Psoas muscle (tissue), 8 donors: ENCODE measurements at places on chromosomes 2 and 18. TPM values are rescaled to one million over a fixed set of nuclear protein-coding genes. Genes with fewer than 3 reads are reported as not detected.

DNA sequence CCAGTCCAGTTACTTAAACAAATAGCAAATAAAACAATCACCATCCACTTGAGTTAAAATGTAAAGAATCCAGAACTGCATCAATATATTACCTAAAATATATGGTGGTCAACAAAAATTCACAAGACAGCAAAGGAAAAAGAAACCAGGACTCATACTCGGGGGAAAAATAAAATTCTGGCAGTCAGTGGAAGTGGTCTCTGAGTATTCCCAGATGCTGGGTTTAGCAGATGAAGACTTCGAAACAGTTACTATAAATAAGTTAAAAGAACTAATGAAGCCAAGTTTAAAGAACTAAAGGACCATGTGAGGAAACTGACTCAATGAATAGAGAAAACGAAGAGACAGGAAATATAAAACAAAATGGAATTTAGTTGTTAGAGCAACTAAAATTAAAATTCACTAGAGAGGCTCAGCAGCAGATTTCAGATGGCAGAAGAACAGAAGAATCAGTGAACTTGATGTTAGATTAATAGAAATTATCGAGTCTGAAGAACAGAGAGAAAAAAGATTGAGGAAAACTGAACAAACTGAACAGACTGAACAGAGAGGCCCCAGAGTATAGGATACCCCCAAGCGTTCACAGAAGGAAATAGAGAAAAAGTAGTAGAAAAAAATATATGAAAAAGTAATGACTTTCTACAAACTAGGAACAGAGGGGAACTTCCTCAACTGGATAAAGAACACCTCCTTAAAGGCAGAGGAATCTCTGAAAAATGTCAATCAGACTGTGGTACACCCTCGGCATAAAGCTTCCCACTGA is 27.9 kb downstream of the MGAT4A start:
- no peak for DNase-seq

DNA sequence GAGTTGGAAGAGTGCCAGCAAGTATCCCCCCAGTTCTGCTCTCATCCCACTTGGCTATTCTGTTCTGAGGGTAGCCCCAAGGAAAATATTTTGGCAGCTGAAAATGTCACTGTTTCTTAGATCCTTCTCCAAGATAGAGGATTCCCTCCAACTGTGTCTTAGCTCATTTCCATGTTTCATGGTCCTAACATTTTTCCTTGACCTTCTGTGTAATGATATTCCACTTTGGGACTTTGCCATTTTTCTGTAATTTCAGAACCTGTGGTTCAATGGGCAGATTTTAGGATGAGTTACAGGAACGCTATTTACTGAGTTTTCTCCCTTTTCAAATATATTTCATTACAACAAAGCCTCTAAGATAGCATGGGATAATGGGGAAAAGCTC is 34.7 kb downstream of the NHEJ1 start:
- no peak for DNase-seq

GRCh38 chr2:78035804-78036203 is 513.6 kb upstream of the LRRTM4 start:
- no peak for DNase-seq

DNA sequence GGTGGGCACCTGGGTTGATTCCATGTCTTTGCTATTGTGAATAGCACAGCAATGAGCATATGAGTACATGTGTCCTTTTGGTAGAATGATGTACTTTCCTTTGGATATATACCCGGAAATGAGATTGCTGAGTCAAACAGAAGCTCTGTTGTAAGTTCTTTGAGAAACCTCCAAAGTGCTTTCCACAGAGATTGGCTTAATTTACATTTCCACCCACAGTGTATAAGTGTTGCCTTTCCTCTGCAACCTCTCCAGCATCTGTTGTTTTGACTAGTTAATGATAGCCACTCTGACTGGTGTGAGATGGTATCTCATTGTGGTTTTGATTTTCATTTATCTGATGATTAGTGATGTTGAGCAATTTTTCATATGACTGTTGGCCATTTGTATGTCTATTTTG is 194.8 kb downstream of the ZNF804A start:
- no peak for DNase-seq

- no peak for DNase-seq
Measured at GRCh38 chr2:168929031-168929430, 27.9 kb downstream of the G6PC2 start.

- no peak for DNase-seq
Measured at GRCh38 chr2:14631406-14632040, 994 bp upstream of the LRATD1 start.

DNA sequence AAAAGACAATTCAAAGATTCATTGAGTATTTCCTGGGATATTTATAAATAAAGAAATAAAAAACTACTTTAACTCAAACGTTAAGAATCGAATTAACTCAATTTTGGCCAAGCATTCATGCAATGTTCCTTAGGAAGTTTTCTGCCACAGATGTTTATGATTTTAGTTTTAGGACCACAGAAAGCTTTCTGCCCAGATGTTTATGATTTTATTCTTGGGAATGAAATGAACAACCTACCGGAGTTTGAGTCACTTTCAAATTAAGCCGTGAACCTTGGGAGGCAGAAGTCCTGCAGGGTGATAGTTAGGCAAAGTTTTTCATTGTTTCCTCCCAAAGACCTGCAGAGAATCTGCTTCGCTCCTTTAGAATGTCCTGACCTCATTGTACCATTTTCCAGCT is 34.7 kb upstream of the MBP start:
- no peak for DNase-seq

- no peak for DNase-seq
Measured at GRCh38 chr18:64044616-64045015, 74.7 kb downstream of the SERPINB8 start.

DNA sequence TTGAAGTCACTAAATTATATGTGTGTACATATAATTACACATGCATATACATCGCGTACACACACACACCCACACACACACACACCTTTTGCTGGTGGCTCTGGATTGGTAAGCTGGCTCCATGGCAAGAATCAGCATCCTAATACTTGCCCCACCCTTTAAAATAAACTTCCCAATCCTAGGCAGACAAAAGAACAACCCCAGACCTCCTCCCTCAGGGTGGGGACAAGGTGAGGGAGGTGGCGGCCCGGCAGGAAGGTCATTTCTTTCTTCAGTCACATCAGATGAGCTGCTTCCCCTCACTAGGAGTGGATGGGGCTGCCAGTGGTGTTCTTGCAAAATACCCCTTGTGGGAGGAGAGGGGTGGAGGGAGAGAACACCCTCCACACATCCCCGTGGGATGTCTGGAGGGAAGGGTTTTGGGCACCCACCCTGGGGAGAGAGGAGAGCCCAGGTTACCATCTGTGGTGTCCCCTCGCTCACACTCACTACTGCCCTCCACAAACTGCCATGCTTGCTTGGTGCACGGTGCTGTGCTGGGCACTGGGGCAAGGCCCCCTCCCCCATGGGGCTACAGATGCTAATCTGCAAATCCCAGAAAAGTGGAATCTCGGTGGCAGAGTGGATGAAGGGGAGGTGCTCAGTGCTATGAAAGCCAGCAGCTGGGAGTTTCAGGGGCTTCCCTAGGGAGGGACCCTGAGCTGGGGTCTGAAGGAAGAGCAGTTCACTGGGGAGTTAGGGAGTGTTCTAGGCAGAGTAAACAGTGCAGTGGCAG is 64.0 kb downstream of the ODC1 start:
- no peak for DNase-seq

DNA sequence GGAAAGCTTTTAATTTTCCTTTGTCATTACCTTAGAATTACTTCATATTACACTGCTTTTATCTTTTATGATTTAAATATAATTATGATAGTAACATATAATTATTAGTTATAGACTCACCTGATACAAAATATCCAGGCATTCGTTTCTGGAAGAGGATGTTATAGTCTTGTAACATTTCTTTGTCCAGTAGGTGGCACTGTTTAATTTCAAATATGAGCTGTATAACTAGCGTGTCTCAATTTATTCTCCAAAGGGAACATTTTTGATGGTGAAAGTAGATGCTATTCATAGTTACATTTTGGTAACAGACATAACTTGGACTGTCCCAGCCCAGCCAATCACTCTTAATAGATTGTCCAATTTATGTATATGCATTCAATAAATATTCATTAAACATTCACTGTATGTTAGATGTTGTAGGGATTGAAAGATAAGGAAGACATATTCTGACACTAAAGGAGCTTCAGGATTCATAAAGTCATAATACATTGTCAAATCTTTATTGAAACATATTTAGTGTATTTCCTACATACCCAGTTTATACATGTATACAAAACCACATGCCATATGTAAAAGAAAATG is 19.2 kb downstream of the DAW1 start:
- no peak for DNase-seq

DNA sequence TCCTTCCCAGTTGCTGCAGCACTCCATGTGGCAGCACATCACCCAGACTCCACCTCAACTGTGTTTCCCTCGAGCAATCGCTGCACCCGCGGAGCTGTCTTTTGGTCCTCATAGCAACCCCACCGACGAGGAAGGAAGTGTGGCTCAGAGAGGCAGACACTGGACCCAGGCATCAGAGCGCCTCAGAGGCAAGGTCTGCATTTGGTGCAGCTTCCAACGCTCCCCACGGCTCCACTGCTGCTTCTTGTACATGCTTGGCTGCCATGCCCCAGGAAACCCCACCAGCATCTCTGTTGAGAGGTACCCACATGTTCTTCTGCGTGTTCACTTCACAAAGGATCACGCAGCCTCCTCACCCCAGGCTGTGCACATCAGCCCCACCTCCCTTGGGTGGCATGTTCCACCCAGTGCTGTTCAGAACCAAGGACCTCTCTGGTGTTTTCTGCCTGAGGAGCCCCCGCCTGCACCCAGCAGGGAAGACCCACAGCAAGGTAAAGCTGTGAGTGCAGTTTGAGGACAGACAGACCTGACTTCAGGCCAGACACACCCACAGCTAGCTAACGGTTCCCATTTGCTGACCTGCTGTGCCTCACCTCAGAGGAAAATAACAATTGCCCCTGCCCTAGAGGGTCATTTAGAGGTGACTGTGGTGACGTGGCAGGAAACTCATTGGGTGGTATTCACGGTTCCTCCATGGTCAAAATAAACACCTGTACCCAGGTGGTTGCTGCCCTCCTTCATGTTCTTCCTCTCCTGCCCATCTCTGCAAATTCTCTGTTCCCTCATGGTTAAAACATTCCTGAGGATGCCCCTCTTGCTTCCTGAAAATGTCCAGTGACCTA is 326.3 kb upstream of the MYT1L start:
- DNase-seq, result no peak

- DNase-seq, result no peak
Measured at GRCh38 chr2:39734445-39734844, 44.6 kb downstream of the THUMPD2 start.

GRCh38 chr2:157269922-157270321 is 12.4 kb downstream of the GALNT5 start:
- no peak for DNase-seq

DNA sequence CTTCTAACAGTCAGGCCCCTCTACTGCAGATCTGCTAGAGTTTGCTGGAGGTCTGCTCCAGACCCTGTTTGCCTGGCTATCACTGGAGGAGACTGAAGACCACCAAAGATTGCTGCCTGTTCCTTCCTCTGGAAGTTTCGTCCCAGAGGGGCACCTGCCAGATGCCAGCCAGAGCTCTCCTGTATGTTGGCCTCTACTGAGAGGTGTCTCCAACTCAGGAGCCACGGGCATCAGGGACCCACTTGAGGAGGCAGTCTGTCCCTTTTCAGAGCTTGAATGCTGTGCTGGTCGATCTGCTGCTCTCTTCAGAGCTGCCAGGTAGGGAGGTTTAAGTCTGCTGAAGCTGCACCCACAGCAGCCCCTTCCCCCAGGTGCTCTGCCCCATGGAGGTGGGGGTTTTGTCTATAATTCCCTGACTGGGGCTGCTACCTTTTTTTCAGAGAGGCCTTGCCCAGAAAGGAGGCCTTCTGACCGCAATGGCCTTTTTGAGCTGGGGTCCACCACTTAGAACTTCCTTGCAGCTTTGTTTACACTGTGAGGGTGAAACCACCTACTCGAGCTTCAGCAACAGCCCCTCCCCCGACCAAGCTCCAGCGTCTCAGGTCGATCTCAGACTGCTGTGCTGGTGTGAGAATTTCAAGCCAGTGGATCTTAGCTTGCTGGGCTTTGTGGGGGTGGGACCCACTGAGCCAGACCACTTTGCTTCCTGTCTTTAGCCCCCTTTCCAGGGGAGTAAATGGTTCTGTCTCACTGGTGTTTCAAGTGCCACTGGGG is 566.0 kb downstream of the NR4A2 start:
- DNase-seq, result no peak

The SCG2 gene
- polyA plus RNA-seq, result 0.05 TPM

The IKZF2 gene
- 2.2 TPM for polyA plus RNA-seq

The ECEL1 gene
- polyA plus RNA-seq, result 0.45 TPM

The CFAP221 gene
- polyA plus RNA-seq, result not detected

The AGXT gene
- 0.11 TPM for polyA plus RNA-seq

The DSG2 gene
- polyA plus RNA-seq, result 0.93 TPM

The ZNF532 gene
- 41.9 TPM for polyA plus RNA-seq

The MRPL19 gene
- polyA plus RNA-seq, result 88.1 TPM
